ENCODE measurements at places on chromosomes 7 and 10.

DNA sequence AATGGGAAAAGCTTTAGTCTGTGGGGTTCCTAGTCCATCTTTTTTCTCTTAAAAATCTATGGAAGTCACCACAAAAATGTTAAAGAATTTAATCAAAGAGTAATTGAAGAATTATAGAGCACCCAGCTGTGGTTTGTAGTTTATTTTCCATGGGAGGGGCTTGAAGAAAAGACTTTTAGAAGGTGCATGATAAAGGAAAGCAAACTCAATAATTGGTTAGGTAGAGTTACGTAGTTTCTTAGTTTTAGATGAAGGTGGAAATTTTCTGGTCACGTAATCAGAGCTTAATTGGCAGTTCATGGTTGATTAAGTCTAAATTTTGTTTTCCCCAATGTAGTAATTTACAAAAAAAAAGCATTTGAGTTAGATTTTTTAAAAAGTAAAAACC lies 724 bp downstream of the ZNF107 start:
- no peak for DNase-seq

DNA sequence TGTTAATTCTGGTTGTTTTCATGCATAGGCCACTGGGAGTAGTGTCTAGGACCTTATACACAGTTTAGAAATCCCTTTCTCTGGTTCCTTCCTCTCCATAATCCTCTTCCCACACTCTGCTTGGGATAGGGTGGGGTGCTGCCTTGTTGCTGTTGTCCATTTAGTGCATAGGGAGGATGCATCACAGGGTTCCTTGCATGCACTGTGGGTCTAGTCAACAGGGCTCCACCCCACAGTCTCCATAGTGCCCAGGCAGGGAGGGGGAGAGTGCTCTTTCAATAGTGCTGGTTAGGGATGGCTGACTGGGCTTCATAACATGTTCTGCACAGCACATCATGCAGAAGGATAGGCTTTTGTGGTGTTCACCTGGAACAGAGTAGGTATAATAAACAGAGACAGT lies 81.1 kb downstream of the ARHGAP12 start:
- no peak for DNase-seq

DNA sequence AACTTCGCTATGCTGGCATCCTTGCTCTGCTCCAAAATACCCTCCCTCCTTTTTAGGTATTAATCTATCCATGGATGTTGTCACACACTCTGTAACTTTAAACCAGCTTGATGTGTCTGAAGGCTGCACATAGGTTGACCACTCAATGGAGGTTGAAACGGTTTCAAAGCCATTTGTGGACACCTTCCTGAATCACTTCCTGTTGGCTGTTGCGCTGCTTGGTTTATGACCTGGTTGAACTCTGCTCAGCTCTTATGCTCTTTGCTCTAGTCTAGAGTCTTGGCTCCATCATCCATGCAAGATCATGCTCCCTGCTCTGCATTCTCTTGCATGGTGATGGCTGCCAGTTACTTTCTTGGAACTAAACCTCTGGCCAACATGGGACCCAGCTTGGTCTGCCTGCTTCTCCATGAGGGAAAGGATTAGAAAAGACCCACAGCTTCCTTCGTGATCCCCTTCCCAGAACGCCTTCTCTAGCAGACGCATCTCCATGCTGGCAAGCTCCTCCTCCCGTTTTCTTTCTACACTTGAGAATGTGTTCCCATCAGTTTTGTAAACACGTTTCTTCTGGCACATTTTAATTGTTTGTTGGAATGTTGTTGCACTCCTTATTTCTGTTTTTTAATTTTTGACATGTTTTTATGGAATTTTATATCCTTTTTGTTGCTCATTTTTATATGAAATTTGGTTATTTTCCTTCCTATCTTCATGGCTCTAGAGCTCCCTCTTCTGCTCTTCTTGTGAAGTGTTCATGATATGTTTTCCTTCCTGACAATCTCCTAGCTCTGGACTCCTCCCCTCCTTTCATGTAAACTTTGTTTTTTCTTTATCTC lies 149.8 kb downstream of the XPNPEP1 start:
- no peak for DNase-seq

DNA sequence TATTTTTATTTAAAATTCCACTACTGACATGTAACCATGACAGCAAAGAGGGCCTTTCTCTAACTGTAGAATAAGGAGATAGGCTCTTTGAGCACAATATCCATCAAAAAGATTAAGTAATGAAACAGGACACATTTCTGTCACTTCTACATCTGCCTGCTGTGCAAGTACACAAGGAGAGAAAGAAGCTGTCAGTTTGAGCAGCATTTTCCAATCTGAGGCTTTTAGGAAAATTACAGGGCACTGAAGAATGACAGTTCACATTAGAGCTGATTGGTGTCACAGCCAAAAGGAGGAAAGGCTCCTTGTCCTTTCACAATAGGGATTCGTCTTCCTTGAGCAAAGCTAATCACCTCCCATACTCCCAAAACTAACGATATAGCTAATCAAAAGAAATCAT lies 158.8 kb upstream of the TAC1 start:
- DNase-seq = no peak

GRCh38 chr10:80945264-80945880 lies 407.7 kb downstream of the SH2D4B start:
- DNase-seq = no peak

DNA sequence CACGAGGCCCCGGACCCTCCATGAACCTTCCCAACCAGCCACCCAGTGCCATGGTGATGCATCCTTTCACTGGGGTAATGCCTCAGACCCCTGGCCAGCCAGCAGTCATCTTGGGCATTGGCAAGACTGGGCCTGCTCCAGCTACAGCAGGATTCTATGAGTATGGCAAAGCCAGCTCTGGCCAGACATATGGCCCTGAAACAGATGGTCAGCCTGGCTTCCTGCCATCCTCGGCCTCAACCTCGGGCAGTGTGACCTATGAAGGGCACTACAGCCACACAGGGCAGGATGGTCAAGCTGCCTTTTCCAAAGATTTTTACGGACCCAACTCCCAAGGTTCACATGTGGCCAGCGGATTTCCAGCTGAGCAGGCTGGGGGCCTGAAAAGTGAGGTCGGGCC lies 90.6 kb upstream of the PDCD4 start:
- no peak for DNase-seq

DNA sequence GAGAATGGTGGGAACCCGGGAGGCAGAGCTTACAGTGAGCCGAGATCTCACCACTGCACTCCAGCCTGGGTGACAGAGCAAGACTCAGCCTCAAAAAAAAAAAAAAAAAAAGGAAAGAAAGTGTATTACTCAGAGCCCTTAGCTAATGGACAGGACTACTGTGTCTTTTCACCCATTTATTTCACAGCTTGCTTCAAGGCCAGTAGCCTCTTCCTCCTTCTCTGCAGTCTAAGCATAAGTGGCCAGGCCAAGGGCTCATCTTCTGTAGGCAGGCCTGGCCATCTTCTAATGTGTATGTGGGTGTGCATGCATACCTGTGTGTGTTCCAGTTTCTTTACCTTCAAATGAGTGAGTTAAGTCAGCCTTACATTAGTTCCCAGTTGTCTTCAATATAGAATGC lies 94.8 kb upstream of the GDF10 start:
- DNase-seq = no peak

DNA sequence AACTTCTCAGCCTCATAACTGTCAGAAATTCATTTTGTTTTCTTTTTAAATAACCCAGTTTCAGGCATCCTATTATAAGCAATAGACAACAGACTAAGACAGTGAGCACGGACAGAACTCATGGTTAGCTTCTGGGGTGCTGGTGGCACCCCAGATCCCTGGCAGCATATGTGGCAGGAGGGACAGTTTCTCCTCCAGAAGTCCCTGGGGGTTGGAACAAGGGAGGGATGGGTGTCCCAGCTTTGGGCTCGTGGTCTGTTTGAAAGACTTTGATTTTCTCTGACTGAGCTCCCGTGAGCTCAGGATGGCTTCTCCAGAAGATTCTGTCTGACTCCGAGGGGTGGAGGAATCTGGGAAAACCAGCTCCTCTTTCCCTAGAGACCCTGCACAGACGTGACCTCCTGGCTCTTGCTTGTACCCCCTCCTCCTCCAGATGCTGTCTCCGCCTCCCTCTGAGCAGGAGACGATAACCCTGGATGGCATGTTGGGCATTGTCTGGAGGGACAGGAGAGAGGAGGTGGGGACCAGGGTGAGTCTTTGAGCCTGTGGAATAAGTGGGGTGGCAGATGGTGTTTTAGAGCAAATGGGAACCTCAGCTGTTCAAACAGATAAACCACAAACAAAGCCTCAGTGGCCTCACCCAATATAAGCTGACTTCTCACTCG lies 421.1 kb downstream of the GLRX3 start:
- no peak for DNase-seq

DNA sequence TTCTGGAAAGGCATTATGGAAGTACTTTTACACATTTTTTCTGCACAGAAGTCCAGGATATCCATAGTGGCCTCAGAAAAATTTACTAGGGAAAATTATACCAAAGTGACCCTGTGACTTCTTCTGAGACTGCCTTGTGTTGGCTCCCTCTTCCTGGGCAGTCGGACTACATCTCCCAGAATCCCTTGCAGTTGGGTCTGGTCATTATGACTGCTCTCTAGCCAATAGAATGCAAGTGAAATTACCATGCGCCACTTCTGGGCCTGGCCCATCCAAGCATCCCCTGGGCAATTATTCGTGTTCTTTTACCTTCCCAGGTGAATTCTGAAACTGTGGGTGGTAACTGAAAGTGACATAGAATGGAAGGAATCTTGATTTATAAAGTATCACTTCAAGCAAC lies 430.9 kb downstream of the ACTR3B start:
- no peak for DNase-seq

GRCh38 chr7:92815412-92815811 lies 21.0 kb downstream of the CDK6 start:
- DNase-seq = no peak

GRCh38 chr7:135718794-135719437 lies 9.1 kb downstream of the SLC13A4 start:
- DNase-seq = no peak

DNA sequence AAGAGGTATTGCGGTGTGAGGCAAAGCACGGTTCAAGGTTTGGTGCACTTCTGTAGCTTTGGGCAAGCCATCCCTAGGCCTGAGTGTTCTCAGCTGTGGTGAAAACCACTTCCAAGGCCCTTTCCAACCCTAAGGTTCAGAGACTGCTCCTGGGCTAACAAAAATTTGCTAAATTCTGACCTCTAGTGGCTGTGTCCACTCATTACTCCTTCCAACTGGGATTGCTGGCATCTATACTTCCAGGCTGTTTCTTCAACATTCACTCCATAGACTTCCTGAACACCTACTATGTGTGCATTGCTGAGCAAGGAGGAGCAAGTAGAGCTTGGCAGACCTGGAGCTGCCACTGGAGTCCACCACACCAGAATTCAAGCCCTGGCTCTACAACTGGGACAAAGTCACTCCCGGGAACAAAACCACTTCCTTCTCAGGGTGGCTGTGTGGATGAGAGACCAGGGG lies 29.3 kb upstream of the SH3PXD2A start:
- no peak for DNase-seq

DNA sequence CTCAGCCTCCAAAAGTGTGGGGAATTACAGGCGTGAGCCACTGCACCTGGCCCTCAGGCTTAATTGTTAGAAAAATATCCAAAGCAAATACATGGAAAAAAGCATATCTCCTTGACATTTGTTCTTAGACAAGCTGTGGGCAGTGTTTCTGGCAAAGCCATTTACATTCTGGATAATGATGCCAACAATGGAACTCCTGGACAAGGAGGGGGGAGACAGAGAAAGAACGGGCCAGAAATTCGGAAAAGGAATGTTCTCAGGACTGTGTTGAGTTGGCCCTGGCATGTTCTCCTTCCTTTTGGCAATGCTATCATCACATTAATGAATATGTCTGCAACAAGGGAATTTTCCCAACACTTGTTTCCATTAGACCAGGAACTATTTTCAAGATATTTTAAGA lies 88.7 kb downstream of the UBE2H start:
- no peak for DNase-seq

DNA sequence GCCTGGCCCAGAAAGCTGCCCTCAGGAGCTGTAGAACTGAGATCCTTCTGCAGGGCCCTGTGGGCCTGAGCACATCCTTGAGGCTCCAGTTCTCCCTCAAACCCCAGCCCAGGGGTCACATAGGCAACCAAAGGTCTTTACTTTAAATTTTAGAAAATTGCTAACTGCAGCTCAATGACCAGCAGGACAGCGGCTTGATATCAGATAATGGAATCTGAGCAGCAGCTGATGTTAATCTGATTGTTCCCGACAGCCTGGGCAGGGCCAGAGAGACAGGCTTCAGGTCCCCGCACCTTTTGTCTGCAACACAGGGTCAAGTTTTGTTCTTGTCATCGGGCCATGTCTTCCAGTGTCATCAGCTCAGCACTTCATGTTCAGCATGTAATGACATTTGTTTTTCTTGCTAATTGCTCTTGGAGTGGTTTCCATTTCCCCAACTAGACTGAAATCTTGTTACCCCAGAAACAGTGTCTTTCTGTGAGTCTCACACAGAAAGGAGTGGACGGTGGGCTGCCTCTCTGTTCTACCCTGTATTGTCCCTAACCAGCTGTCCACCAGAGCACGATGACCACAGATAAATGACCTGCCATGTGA lies 91.0 kb downstream of the PAXIP1 start:
- no peak for DNase-seq

- DNase-seq = no peak
Measured at GRCh38 chr7:5633161-5634106, 148.0 kb downstream of the RNF216 start.

- no peak for DNase-seq
Measured at GRCh38 chr10:86048973-86049372, 317.6 kb downstream of the GRID1 start.

GRCh38 chr10:43128958-43129706 lies 9.1 kb upstream of the CSGALNACT2 start:
- no peak for DNase-seq

DNA sequence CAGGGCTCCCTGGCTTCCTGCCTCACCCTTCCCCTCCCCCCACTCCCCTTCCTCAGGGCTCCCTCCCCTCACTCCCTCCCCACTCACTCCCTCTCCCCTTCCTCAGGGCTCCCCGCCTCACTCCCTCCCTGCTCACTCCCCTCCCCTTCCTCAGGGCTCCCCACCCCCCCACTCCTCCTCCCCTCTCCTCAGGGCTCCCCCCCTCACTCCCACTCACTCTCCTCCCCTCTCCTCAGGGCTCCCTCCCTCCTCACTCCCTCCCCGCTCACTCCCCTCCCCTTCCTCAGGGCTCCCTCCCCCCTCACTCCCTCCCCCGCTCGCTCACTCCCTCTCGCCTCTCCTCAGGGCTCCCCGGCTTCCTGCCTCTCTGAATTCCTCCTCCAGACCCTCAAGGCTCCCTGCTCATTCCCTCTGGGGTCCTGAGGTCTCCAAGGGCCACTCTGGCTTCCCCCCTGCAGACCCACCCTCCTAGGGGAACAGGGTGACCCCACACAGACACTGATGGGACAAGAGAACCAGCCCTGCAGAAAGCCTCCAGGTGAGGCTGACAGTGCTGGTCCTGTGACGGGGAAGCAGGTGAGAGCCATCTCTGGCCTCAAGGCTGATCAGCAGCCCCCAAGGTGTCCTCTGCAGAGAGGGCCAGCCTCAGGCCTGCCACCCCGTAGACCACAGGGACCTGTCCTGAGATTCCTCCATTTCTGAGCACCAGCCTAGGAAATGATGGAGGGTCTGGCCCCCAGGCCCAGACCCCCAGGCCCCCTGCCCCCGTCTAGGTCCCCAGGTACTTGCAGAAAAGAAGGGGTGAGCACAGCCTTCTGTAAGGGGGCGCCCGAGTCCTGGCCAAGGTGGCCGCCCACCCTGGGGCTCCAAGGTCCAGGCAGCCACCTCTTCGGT lies 47.2 kb downstream of the PWWP2B start:
- DNase-seq = no peak

- no peak for DNase-seq
Measured at GRCh38 chr7:37429435-37429791, 19.3 kb downstream of the ELMO1 start.
